CD4-positive, alpha-beta T cell treated with Interleukin-10 for 1 hour (primary cell): ENCODE measurements at places on chromosomes 6 and 20.

DNA sequence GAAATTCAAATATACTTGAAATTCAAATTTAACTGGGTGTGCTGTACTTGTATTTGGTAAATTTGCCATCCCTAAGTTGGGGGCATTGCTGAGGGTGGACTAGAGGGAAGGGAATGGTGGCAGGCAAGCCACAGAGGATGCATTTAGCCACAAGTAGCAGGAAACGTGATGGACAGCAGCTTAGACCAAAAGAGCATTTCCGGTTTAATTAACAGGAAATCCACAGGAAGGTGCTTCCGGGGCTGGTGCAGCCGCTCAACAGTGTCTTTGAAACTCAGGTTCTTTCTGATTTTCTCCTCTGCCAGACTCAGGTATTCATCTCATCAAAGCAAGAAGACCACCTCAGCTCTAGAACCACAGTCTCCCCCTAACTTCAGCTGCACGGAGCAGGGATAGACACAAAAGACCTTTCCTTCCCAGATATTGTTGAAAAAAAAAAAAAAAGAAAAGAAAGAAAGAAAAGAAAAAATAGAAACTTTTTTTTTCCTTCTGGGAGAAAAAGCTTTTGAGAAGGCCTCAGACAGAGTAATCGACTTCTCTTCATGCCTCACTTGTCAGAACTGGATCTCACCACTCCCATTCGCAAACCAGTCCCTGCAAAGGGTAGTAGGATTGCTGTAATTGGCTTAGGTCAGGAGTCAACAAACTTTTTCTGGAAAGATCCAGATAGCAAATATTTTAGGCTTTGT is 8.0 kb upstream of the BCAS1 start:
- peak; percentile 38 for DNase-seq

DNA sequence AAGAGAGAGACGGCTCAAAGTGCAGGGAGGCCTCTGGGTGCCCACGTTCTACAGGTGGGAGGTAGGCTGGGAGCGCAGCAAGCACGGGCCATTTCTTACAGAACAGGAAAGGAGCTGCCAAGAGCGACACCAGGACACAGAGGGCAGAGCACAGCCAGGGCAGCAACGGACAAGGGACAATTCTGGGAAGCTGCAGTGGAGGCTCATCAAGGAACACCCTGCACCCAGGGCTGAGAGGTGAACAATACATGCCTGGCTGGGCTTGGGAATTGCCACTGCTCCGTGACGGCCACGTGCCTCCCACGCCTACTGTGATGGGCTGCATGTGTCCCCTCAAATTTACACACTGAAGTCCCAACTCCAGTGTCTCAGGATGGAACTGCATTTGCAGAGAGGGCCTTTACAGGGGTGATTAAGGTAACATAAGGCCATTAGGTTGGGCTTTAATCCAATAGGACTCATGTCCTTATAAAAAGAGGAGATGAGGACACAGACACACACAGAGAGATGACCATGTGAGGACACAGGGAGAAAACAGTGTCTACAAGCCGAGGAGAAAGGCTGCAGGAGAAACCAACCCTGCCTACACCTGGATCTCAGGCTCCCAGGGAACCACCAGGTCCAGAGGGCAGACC is 13.6 kb downstream of the SERPINB6 start:
- no peak for DNase-seq

DNA sequence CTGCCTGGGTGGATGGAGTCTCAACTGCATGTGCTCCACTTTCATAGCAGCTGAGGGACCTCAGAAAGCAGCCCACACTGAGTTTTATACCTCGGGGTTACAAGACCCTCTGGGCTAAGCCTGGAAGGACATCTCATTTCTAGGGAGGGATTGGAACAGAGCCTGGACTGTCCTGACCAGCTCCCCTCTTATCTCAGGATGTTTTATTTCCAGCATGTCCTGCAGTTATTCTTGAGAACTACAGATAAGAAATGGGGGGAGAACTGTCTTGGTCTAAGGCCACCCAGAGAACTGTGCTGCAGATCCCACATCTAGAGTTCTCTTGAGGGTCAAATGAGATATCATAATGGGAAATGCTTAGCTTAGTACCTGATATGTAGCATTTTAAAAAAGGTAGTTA is 97.3 kb upstream of the CHD6 start:
- no peak for DNase-seq

- DNase-seq = no peak
Measured at GRCh38 chr6:129252377-129253071, 369.6 kb downstream of the LAMA2 start.

DNA sequence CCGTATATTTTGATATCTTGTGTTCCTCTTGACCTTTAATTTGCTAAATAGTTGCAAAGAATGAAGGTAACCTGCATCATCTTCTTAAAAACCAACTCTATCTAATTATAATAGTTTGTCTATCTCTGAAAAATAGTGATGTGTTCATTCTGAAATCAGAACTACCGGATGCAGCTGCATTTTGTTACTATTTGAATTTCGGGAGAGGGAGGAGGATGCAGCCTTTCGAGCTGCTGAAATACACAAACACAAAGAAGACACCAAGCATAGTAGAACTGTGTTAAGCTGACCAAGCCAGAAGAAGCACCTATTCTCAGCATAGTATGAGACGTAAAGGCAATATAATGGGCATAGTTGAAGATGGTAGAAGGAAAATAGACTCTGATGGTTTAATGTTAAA is 33.1 kb downstream of the PTPN1 start:
- no peak for DNase-seq

- DNase-seq = no peak
Measured at GRCh38 chr20:62644044-62644795, 1.9 kb downstream of the SLCO4A1 start.

DNA sequence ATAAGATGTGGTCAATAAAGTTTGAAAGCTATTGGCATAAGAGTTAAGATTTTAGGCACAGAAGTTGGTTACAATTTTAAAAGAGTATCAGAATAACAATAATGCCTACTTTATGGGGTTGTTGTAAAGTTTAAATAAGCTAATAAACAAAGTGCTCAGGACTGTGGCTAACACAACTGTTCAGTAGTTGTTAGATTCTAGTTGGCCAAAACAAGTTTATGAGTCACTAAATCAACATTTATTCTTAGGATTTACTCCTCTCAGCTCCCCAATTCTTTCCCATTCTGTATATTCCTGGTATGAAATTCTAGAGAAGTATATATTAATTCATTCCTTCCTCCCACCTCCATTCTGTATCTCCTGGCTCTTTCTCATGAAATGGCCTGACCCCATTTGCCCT is 14.5 kb downstream of the RMND1 start:
- DNase-seq = no peak

DNA sequence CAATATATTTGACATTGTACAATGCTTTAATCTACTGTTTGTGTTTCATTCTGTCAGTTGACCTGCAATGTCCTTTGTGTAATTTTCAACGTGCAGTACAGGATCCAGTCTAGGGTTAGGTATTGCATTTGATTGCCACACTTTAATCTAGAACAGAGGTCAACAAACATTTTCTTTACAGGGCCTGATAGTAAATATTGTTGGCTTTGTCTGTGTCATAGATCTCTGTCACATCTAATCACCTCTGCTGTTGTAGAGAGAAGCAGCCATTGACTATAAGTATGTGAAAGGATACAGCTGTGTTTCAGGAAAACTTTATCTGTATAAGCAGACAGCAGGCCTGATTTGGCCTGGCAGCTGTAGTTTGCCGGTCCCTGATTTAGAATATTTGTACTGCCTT is 39.3 kb downstream of the ATRN start:
- DNase-seq = no peak

DNA sequence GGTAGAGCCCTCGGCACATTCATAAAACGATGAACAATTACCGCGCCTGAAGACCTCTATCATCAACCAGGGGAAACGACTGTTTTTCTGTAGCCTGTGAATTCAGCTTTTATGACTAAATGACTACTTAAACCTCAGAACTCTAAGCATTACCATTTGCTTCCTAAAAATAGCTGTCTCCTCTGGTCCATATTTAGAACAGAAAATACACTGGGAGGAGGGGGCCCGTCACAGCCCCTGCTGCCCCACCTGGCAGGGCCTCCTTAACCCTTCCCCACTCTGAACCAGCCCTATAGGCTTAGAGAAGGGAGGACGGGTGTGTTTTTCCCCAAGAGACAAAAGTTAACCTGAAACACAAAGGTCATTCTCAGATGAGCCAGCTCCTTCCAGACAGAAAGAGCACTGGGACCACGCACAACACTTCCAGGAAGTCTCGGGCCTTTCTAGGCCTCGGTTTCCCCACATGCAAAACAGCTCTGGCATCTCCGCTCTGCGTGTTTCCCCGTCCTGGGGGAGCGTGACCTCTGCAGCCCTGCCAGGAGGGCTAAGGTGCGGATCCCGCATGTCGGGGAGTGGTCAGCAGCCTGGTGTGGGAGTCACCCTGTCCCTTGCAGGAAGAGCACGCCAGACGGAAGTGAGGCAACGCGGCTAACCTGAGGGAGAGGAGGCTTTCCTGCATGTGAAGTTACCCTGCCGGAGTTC is 193.9 kb downstream of the DLL1 start:
- DNase-seq = no peak

- DNase-seq = no peak
Measured at GRCh38 chr20:39839399-39840119, 849.5 kb downstream of the MAFB start.

DNA sequence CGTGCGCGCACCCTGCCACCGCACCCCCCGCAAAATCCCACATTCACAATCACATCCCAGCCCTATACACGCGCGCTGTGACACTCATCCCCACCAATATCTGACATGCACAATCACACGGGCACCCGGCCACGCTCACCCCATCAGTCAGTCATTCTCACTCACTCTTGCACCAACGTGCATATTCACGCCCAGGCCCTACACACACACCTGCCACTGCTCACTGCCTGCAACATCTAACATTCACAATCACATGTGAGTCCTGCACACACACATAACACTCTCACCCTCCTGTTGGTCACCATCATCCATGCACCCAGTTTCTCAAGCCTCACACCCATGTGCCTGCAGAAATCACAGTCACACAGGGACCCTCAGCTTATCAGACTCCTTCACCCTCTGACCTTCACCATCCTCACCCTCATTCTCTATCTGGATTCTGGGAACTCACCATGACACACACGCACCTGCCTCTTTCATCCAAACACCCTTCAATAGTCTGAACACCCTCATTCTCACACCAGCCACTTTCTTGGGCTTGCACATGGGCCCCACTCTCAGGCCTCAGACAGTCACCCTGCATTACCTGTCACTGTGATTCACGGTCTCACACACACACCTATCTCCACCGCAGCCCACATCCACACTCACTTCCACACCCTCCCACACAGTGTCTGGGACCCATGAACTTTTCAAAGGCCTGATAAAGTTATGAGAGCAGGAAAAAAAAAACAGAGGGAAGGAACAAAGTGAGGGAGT is 748 bp upstream of the ATP9A start:
- DNase-seq = no peak

DNA sequence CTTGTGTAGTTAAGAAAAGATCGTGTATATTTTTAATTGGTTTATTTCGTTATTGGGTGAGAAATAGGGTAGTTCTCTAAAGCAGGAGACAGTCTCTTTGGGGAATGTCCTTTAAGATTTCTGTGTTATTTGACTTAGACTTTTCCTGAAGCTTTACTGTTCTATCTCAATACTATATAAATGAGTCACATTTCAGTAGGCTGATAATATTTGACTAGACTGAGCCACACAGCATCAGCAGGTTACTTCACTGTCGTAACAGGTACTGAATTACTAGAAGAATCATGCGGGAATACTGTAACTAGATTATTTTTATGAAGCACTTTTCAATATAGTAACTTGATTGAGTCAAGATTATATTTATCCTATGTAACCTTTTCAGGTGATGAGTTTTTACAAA is 1.4 kb downstream of the SMAP1 start:
- DNase-seq = no peak

DNA sequence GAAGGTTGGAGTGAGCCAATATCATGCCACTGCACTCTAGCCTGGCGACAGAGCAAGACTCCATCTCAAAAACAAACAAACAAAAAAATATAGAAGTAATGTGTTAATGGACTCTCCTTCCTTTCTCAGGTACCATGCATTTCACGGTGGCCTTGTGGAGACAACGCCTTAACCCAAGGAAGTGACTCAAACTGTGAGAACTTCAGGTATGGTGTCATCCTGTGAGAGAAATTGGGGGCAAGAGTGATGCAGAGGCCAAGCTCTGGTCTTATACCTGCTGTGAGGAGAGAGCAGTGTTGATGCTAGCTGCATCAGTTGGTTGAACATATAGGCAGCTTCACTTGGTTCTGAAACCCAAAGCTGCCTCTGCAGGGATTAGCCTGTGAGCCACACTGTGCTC is 6.2 kb downstream of the ITCH start:
- DNase-seq = peak; percentile 32

- DNase-seq = no peak
Measured at GRCh38 chr6:70839286-70840266, 117.3 kb downstream of the B3GAT2 start.

DNA sequence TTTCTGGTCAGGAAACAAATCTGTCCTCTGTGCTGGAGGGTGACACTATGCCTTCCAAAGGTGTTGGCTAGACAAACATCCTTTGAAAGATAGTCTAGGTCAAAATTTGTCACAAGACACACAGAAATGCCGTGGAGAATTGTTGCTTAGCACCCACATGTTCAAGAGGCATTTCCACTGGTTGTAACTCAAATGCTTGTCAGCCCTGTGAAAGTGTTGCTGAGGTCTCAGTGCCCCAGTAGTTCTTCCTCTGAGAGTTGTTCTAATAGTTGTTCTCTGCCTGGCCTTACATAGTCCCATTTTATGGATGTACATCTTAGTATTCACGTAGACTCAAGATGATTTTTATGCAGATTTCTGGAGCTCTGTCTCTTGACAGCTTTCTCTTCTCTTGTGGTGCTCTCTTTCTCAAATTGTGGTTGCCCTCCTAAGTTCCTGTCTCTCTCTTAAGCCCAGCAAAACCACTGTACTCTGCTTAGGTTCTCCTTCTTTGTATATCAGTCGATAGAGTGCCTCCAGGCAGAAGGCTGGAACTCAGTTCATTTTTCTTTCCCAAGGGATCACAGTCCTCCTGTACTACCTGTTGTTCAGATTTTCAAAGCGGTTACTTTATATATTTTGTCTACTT is 39.5 kb upstream of the REV3L start:
- DNase-seq = no peak

DNA sequence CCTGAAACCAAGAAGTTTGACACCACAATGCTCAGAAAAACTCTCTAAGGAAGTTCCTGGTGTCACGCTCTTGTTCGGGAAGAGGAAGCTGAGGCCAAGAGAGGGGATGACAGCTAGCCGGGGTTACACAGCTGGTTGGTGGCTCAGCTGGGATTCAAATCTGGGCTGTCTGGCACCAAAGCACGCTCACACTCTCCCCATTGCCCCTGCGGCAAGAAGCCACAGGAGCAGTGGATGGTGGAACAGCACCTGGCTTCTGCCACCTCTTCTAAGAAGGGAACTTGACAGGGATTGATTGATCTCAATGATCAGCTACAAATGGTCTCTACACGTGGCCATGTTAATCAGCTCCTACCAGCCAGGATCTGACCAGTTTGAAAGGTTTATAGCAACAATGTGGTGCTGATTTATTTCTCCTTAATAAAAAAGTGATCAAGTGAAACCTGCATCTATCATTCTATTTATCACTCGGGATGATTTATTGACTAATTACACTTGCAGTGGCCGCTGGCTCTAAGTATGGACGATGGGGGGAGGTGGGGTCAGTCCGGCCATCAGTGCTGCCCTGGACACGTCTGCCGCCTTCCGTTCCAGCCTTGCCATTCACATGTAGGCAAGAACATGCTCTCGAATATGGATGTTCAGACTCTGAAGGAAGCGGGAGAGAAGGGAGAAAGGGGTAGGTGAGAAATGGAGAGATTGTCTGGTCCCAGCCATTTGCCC is 71.9 kb upstream of the TOP1 start:
- no peak for DNase-seq
